Eye (tissue), 1 donor: ENCODE measurements at places on chromosomes 6 and 20.
A peak's percentile ranks its signal among the peaks of the same experiment; 100 is the strongest.

DNA sequence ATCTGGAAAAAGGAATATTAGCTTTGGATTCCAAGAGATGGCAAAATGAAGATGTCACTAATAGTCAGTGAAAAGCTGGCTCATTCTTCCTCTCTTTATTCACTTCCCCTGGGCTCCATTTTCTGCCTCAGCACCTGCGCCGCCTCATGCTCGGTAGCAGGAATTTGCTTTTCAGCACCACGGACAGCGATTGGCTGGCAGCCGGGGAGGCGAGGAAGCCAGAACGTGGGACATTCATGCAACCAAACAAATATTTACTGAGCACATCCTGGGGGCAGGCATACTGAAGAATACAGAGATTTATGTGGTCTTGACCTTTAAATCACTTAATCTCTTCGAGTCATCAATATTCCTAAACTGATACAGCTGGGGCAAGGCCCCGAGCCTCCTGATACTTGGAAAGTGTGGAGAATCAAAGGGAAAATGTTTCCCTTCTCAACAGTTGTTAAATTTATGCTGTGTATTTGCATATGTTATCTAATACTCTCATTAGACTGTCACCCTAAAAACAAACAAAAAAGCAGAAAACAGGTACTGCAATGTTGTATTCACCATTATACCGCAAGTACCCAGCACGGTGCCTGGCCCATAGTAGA, 12.1 kb upstream of the PDYN start:
- DNase-seq: peak; percentile 89

GRCh38 chr6:105485456-105485855, 82.6 kb upstream of the PREP start:
- peak; percentile 30 for DNase-seq

GRCh38 chr20:57429580-57430200, 38.5 kb downstream of the RBM38 start:
- DNase-seq: no peak

DNA sequence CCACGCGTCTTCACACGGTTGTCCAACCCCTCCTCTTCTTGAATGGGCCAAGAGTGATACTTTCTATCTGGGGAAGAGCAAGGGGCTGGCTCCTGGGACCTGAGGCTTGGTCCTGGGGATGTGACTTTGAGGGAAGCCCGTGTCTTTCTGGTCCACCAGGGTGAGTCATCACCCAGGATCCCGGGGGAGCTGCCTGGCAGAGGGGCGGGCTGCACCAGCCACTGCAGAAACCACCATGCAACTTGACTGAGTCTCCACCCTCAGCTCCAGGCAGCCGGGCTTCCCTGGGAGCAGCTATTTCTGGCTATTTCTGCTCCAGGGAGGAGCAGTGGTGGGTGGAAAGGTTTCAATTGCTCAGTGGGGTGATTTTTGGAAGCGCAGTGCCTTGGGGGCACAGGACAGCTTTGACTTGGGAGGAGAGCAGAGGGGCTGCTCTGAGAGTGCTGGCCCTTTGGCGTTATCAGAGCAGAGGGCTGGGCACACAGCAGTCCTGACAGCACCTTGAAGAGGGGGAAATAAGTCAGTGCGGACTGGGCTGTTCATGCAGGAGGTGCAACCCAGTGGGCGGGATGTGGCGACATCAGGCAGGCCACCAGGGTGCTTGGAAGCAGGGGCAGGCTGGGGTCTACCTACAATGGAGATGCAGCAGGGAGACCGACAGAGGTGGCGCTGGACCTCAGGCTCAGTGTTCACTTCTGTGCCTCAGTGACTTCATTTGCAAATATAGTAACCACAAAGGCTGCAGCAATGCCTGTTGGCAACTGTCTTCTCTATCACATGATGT, 45.1 kb upstream of the FAM83D start:
- no peak for DNase-seq

DNA sequence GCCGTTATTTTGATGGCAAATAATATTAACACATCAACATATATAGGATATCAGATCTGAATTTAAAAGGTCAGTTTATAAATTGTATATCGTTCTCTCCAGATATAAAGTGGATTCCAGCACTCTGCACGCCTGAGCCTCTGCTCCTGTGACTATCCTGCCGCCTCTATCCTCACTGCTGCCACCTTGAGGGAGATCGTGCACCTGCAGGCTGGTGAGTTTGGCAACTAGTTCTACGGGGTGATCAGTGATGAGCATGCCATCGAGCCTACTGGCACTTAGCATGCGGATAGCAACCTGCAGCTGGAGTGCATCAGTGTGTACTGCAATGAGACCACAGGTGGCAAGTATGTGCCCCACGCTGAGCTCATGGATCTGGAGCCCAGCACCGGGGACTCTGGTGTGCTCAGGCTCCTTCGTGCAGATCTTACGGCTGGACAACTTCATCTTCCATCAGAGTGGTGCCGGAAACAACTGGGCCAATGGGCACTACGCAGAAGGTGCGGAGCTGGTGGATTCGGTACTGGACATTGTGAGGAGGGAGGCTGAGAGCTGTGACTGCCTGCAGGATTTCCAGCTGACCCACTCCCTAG, 84.9 kb downstream of the FBXO5 start:
- DNase-seq: peak; percentile 75

GRCh38 chr6:53244399-53244931, 95.8 kb upstream of the GCM1 start:
- DNase-seq: no peak

DNA sequence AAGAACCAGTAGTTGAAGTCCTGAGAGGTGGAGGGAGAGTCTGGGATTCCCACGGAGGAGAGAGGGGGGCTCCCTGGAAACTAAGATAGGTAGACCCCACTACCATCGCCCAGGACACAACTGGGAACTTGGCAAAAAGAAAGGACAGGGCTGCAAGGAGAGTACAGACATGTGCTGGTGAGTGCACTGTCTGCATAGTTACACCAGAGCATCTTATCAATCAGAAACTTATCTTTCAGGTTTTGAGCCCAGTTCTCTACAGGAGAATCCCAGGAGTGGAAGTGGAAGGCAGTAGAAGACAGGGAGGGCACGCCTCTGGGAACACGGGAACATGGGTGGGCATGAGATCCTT, 12.2 kb downstream of the NFKBIL1 start:
- no peak for DNase-seq

- DNase-seq: peak; percentile 58
Observed at GRCh38 chr6:13331516-13332348, 3.4 kb upstream of the TBC1D7 start.

- DNase-seq: peak; percentile 85
Observed at GRCh38 chr6:98787435-98787834, 46.9 kb upstream of the POU3F2 start.

- DNase-seq: no peak
Observed at GRCh38 chr6:17057322-17057721, 44.5 kb upstream of the STMND1 start.

DNA sequence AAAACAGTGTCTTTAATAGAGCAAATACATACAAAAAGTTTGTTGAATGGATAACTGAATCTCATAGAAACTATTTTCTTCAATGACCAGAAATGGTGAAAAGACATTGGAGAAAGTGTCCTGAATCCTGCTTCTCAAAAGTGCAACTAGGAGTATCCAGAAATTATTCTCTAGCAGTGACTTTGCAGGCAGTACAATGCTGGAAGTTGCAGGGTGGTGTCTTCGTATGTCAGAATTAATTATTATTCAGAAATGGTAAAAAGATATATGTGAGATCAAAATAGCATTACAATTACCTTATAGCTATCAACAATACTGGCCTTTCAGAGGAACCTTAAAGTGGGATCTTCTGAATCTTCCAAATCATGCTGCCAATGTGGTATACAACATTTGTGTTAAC, 10.0 kb downstream of the FRK start:
- DNase-seq: no peak

DNA sequence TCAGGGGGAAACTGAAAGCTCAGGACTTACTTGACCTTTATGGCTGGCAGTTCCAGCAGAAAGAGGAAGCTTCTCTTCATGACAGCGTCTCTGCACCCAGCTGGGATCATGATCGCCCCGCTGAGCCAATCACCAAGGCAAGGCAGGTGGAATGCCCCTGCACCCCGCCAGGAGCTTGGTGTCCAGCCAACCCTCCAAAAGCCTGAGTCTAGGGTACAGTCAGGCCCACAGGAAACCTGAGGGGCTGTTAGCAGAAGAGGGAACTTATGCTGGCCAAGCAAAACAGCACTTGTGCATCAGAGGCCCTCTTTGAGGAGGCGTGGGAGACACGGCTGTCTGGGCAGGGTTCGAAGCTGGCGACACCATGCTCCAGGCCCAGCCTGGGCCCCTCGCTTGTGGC, 188.3 kb upstream of the GMDS start:
- DNase-seq: no peak

- DNase-seq: no peak
Observed at GRCh38 chr20:44788706-44789456, 21.5 kb downstream of the RIMS4 start.

DNA sequence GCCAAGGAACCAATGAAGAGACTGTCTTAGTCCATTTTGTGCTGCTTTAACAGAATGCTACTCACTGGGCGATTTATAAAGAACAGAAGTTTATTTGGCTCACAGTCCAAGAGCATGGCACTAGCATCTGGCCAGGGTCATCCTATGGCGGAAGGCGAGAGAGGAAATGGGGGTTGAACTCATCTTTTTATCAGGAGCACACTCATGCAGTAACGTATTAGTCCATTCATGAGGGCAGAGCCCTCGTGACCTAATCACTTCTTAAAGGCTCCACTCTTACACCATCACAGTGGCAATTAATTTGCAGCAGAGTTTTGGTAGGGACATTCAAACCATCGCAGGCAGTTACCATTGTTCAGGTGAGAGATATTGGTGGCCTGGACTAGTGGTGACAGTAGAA, 8.5 kb downstream of the ARFGEF2 start:
- no peak for DNase-seq

GRCh38 chr6:99467509-99468106, 42.5 kb upstream of the PNISR start:
- DNase-seq: peak; percentile 41

DNA sequence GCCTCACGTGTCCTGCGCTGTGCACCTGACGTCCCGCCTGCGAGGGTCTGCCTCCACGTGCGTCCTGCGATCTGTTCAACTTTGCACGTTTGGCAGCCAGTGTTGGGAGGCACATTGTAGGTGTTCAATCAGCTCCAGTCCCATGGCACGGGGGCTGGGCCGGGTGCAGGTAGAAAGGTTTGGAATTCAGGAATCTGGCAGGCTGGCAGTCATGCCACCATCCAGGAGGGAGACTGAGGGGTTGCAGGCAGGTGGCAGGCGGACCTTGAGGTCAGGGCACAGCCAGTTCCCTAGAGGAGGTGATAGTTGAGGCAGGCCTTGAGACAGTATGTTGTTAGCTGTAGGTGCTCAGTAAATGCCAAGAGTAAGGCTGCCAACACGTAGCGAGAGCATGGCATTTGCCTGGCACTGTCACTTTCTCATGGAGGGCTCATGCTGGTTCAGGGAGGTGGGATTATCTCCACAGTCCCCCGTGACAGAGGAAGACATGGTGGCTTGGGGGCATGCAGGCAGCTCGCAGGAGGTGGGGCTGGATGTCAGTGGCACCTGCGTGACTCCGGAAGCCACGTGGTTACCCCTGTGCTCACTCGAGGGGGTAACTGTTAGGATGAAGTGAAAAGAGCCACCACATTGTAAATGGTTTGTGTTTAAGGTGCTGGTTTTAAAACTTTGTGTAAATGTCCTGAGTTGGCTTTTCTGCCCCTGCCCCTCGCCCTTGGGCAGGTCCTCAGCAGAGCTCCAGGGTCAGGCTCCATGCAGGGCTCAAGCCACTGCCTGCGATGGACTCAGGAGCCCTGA, 111.8 kb upstream of the FRMD1 start:
- no peak for DNase-seq

GRCh38 chr6:79111549-79111948, 33.5 kb upstream of the PHIP start:
- DNase-seq: no peak

GRCh38 chr6:72182337-72183246, 296.2 kb downstream of the RIMS1 start:
- DNase-seq: peak; percentile 83

DNA sequence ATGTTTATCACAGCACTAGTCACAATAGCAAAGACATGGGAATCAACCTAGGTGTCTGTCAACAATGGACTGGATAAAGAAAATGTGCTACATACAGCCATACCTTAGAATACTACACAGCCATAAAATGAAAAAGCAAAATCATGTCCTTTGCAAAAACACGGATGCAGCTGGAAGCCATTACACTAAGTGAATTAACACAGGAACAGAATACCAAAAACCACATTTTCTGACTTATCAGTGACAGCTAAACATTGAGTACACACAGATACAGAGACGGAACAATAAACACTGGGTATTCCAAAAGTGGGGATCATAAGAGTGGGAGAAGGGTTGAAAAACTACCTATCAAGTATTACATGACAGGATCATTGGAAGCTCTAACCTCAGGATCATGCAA, 43.3 kb upstream of the DST start:
- DNase-seq: no peak

GRCh38 chr20:9149087-9149486, 80.2 kb downstream of the PLCB4 start:
- DNase-seq: no peak

- DNase-seq: no peak
Observed at GRCh38 chr6:6701864-6702263, 113.3 kb downstream of the LY86 start.

- no peak for DNase-seq
Observed at GRCh38 chr20:19411811-19412210, 199.4 kb downstream of the SLC24A3 start.

DNA sequence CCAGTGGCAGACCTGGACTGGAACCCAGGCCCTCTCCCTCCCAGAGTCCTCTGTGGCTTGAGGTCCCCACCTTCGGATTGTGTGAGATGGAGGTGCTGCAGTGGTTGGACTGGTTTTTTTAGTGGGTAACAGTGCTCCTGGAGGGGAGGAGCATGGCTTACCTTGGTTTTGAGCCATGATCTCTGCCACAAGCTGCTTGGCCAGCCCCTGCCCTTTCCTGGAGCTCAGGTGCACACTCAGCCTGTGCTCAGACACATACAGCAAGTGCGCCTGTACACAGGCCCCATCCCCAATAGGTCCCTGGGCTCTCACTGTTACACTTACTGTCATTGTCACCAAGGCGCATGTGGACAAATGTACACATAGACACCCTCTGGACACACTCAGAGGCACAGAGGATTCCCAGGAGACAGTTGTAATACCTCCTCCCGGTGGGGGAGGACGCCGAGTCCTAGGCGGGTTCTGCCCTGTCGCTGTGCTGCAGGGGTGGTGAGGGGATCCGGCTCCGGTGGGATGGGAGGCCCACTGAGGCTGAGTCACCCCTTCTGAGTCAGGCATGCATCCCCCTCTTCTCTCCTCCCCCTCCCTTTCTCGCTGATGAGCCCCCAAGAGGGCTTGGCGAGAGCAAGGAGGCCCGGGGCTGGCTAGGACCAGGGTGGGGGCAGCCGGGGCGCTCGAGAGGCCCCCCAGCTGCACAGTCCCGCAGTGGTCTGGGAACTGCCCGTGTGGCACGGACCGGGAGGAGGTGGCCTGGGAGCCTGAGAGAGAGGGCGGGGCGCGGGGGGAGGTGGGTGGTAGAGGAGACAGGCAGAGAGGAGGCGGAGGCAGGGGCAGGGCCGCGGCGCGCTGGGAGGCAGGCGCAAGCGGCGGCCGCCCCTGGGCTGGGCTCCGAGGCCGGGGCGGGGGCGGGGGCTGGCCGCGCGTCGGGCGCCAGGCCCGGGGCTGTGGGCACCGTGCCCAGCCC, 522 bp upstream of the EPB41L1 start:
- peak; percentile 89 for DNase-seq
